Type B pancreatic cell (in vitro differentiated cells): ENCODE measurements at places on chromosomes 1 and 21. TPM values are rescaled to one million over a fixed set of nuclear protein-coding genes. Genes with fewer than 3 reads are reported as not detected.

- H3K4me1 ChIP-seq = no peaks in the 10 kb centered on the region
- H3K36me3 ChIP-seq = no peaks in the 10 kb centered on the region
- no peaks in the 10 kb centered on the region for H3K27me3 ChIP-seq
- no peak overlapping the region for H3K4me3 ChIP-seq
- DNase-seq = no peak
These were observed 39.4 kb downstream of the OR10Z1 start for GRCh38 chr1:158644449-158644848.

- H3K27me3 ChIP-seq = peaks cover 18% of the 10 kb centered on the region
- H3K4me3 ChIP-seq = no peak overlapping the region
- no peaks in the 10 kb centered on the region for H3K36me3 ChIP-seq
- no peaks in the 10 kb centered on the region for H3K4me1 ChIP-seq
These were observed 32.2 kb downstream of the KLHDC7A start for GRCh38 chr1:18512883-18513282.

- H3K27ac ChIP-seq = peak overlapping the region; percentile 84
- H3K36me3 ChIP-seq = peaks cover 9% of the 10 kb centered on the region
- peak overlapping the region; percentile 90 for H3K4me3 ChIP-seq
These were observed 516 bp downstream of the RCOR3 start for GRCh38 chr1:211259638-211260126.

GRCh38 chr1:202315576-202316168 lies 26.1 kb downstream of the UBE2T start:
- peak; percentile 79 for DNase-seq
- H3K36me3 ChIP-seq = no peaks in the 10 kb centered on the region
- H3K4me1 ChIP-seq = no peaks in the 10 kb centered on the region
- H3K4me3 ChIP-seq = no peak overlapping the region

- H3K27me3 ChIP-seq = no peaks in the 10 kb centered on the region
- no peak for DNase-seq
- H3K4me3 ChIP-seq = peak overlapping the region; percentile 2
- H3K4me1 ChIP-seq = peaks cover 27% of the 10 kb centered on the region
These were observed 33.9 kb upstream of the ZNF362 start for GRCh38 chr1:33222381-33222780.

DNA sequence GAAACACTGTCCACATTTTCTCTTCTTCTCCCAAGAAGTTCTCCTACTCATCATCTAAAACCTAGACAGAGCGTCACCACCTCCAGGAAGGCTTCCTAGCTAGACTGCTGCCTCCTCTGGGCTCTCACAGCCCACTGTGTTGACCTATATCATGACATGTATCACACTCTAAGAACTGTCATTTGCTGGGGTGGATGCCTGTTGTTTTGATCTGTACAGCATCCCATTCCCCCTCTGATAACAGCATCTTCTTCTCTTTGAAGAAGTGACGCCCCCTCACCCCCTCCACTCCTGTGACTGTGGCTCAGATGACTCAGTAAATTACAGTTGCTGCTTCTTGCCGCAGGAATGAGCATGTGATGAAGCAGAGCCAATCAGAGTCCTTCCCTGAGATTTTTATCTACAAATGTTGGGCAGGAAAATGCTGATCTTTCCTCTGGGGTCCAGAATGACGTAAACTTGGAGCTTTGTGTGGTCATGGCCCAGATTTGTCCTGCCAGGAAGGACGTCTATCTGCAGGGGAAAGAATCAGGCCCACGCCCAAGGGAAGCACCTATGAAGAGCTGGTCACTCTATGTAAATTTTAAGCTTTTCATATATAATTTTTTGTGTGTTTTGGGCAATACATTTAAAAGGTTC lies 28.0 kb upstream of the FOXO6 start:
- no peak overlapping the region for H3K27ac ChIP-seq
- H3K36me3 ChIP-seq = no peaks in the 10 kb centered on the region
- H3K4me3 ChIP-seq = no peak overlapping the region
- H3K27me3 ChIP-seq = peaks cover 4% of the 10 kb centered on the region
- peak; percentile 22 for DNase-seq

- H3K4me1 ChIP-seq = peaks cover 18% of the 10 kb centered on the region
- H3K27me3 ChIP-seq = no peaks in the 10 kb centered on the region
- no peak for DNase-seq
- no peak overlapping the region for H3K4me3 ChIP-seq
These were observed 14.8 kb downstream of the EDN2 start for GRCh38 chr1:41469706-41470105.

- DNase-seq = no peak
- H3K36me3 ChIP-seq = no peaks in the 10 kb centered on the region
- H3K4me1 ChIP-seq = no peaks in the 10 kb centered on the region
- H3K4me3 ChIP-seq = no peak overlapping the region
These were observed 16.2 kb upstream of the KPRP start for GRCh38 chr1:152741656-152742055.

DNA sequence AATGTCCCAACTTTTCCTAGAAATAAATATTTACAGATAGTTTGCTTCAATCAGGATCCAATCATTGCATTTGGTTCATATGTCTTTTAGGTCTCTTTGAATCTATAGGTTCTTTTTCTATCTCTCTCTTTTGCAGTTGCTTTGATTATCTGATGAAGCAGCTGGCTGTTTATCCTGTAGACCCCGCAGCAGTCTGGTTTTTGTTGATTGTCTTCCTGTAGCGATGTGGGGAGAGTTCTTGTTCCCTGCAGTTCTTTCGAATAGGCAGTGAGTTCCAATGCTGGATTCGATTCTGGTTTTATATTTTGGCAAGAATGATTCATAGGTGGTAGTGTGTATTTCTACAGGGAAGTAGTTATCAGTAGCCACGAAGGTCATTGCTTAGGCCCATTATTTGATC lies 7.4 kb upstream of the MIXL1 start:
- peaks cover 11% of the 10 kb centered on the region for H3K4me1 ChIP-seq
- no peak for DNase-seq
- H3K27me3 ChIP-seq = peaks cover 4% of the 10 kb centered on the region
- no peak overlapping the region for H3K27ac ChIP-seq
- H3K4me3 ChIP-seq = no peak overlapping the region
- H3K36me3 ChIP-seq = no peaks in the 10 kb centered on the region

SELP gene
- total RNA-seq = 0.31 TPM in 1 of 2 replicates, not detected in the other

ACTA1 gene
- 0.55 and 1.9 TPM in 2 replicates for total RNA-seq

LDLRAD2 gene
- 0.19 TPM in 1 of 2 replicates, not detected in the other for total RNA-seq

OR4F16 gene
- total RNA-seq = not detected in 2 replicates
